ENCODE measurements at places on chromosomes 7 and 10.

DNA sequence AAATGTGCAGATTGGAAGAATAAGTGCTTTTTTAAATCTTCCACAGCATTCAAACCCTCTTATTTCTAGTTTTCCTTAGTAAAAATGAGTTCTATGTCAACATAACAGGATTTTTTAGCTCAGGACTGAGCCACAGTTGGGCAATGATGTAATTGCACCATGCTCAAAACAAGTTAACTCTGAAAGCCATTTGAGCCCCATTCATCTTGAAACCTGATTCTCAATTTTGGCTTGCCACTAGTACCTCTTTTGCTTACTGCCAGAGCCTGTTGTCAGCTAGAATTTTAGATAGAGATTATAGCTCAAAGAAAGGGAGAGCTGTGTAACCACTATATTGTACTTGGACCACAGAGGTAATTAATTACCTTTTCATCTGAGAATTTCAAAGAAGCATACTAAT lies 1028.5 kb upstream of the PHF14 start:
- no peak for DNase-seq

DNA sequence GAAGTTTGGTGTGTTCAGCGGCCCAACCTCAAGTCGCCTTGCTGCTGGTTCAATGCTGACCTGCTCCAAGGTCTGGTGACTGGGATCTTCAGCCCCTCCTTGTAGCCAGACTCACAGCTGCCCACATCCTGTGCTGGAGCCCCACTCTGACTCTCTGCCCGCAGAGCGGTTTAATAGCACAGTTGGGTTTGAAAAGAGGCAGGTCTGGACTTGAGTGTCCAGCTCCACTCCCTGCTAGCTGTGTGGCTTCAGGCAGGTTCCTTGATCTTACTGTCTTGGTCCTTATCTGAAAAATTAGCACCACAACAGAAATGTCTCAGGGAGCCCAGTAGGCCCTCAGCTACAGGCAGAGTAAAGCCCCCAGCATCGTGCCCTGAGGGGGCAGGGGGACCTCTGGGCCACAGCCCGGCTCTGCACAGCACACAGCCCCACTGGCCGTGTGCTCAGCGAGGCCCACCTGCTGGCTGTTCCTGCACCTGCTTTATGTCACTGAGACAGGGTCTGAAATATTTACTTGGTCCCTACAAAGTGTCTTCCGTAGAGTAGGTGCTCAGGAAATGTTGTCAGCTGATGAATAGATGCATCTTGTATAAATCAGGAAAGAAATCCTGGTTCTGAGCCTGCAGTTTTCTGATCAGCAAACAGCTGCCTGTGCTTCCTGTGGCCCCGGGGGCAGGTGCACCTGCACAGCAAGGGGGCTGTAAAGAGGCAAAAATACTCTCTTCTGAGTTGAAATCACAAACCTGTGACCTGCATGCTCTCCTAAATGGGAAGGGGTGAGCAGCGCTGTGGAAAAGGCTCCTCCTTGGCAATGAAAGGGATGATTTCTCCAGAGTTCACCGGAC lies 155.5 kb downstream of the SVIL start:
- no peak for DNase-seq

DNA sequence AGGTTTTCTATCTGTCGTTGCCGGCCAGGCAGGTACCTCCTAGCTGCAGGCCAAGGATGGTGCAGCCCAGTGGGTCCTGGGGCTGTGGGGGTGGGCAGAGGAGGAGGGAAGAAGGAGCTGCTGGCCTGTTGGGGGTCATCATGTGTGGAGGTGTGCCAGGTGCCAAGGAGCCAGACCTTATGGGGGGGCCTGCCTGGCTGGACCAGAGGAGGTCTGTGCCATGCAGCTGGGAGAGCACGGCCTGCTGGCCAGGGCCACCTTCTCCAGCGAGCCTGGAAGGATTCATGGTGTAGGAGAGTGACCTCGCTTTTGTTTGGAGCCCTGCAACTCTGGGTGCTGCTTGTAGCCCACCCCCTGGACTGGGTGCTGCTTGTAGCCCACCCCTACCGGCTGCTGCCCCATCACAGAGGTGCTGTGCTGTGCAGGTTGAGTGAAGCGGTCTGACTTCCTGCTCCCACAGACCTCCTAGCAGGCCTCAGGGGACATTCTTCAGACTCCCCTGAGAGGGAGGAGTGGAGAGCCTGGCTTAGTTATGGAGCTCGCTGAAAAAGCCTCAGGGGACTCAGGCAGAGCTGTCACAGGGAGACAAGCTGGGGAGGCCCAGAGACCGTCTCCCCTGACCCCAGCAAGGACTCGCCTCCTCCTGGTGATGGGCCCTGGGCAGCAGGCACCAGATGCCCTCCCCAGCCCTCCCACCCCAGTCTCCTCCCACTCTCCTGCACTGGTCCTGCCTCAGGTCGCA lies 67.7 kb upstream of the AQP1 start:
- no peak for DNase-seq

DNA sequence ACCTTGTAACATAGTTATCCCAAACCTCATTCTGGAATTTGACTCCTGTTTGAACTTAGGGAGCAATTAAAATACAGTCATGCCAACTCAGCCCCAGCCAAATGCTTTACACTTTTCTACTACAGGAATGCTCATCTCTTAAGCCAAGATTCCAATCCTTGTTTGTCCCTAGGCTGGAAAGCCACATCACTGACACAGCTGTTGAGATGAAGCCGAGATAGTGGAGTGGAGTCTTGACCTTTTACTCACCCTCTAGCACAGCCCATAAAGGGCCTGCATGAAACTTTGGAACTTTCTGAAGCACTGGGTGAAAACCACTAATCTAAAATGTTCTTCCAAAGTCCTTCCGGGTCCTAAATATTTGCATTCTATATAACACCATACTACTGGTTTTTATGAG lies 247.3 kb downstream of the ETV1 start:
- DNase-seq = no peak

- no peak for DNase-seq
Observed at GRCh38 chr7:50826371-50827172, 43.9 kb upstream of the GRB10 start.

DNA sequence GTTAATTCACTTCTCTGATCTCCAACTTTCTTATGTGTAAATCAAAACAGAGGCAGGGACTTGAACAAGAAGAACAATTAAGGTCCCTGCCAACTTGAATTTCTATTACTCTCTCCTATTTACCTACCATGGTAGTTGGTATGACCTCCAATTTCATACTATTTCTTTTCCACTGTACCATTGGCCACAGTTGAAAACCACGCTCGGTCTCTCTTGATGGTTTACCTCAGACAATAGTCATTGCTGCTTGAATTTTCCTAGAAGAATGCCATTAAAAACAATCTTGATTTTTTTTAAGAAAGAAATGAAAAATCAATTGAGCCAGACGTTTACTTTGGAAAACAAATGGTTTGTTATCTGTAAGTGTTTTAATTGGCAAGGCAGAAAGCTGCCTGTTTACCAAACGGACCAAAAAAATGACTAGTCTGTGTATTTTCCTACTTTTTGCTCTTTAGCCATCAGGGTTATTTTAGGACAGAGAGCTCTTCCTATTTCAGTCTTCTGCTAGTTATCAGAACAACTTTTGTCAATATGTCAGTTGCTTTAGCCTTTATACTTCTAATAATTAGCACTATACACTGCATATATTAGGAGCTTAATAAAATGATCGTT lies 157.5 kb upstream of the PLXDC2 start:
- no peak for DNase-seq
